Stimulated activated CD4-positive, alpha-beta T cell treated with anti-CD3 and anti-CD28 coated beads, Interleukin-1b, Interleukin-23, amount 100 ng/mL, for 48 hours (primary cell): ENCODE measurements at places on chromosomes 1 and 21.

- no peak for DNase-seq
These were observed 567.3 kb upstream of the CXADR start for GRCh38 chr21:16945580-16945979.

GRCh38 chr1:152112101-152112884 is 3.0 kb downstream of the TCHH start:
- DNase-seq: no peak

DNA sequence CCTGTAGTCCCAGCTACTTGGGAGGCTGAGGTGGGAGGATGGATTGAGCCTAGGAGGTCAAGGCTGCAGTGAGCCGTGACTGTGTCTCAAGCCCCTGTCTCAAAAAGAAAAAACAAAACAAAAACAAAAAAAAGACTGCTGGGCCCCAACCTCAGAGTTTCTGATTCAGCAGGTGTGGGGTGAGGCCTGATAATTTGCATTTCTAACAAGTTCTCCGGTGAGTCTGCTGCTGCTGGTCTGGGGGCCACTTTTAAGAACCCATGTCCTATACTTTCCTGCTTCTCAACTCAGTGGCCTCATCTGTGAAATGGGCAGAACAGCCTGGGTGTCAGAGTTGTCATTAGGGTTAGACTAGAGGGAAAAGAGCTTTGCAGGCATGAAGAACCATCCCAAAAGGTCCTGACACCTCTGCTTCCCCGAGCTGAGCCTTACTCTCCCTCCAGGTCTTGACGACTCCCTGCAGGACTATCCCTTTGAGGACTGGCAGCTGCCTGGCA is 2.8 kb downstream of the CNKSR1 start:
- no peak for DNase-seq

DNA sequence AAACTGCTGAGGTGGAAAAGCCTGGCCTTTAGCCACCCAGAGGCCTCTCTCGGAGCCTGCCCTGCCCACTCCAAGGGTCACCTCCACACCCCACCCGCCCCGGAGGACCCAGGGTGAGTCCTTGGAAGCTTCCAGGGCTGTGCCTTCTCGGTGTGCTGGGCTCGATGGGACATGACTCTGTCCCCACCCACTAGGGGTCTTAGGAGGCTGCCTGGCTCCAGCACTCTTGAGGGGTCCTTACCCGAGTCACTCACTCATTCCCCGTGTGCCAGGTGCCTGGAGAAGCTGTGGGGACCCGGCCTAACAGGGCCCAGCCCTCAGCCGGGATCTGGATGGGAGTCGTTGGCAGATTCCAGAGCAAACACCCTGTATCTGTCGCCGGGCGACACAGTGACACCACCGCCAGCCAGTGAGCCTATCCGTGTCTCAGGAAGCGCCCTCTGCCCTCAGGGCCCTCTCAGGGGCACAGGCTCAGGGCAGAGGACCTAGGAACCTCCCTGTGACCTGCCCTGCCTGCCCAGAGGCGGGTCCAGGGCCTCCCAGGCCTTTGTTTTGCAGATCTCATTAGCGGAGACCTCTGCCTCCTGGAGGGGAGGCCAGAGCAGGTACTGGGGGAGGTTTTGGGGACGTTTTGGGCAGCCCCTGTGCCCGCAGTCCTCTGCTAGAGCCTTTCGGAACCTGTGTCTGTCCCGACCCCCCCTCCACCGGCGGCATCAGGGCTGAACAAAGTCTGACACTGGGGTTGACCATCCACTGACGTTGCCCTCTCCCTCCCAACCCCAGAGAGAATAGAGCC is 3.1 kb upstream of the PRKCZ start:
- DNase-seq: no peak

GRCh38 chr1:87872189-87872588 is 543.5 kb downstream of the LMO4 start:
- DNase-seq: no peak

DNA sequence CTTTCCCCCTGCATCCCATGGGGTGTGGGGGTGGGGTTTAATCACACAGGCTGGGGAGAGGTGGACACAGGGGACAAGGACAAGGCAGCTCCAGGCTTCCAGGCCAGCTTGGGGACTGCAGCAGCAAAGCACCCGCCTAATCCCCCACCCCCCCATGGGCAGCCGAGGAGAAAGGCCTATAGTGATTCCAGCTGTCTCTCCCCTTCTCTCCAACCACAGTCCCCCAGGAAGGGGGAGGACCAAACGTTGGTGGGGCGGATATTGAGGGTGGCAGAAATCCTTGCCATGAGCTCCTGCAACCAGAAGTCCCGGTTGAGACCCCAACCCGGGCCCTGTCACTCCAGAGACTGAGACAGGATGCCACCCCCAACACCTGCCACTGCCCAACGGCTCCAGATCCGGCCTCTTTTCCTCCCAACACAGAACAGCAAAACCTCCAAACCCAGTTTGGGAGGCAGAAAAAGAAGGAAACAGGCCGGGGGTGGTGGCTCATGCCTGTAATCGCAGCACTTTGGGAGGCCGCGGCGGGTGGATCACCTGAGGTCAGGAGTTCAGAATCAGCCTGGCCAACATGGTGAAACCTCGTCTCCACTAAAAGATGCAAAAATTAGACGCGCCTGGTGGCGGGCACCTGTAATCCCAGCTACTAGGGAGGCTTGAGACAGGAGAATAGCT is 1.7 kb downstream of the EPHA2 start:
- DNase-seq: no peak

DNA sequence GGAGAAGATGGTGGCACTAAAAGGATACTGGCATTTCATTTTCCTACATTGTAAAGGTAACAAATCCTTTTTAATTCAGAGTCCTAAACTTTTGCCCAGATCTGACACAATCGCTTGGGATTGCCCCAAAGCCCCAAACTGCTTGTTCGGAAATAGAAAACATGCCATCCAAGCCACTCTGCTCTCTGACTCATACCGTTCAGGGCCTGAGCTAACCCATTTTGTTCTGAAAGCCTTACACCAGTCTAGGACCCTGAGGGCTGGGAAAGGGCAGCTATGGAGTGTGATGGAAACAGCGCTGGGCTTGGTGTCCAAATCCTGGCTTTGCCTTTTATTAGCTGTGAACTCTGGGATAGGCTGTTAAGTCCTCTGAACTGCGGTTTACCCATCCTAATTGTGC is 159.4 kb upstream of the UBE2U start:
- DNase-seq: no peak

GRCh38 chr1:156768610-156769295 is 1.4 kb downstream of the PRCC start:
- no peak for DNase-seq

GRCh38 chr21:43311301-43311817 is 115.6 kb downstream of the SIK1 start:
- no peak for DNase-seq

DNA sequence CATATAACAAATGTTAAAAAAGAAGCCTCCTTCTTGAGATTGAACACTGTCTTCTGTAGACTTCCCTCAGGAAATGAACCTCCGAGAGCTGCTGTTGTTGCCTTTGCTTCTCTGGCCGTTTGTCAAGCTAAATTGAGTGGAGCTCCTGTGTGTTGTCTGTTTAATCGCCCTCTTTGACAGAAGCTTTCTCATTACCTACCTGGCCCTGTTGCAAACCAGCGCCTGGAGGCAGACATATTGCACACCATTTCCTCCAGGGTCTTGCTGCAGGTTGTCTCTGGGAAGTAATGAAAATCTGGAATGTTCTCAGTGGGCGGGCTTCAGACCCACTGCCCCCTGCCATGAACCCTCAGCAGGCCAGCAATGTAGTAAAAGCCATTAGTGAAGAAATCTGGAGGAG is 83.3 kb downstream of the GABPA start:
- DNase-seq: no peak

DNA sequence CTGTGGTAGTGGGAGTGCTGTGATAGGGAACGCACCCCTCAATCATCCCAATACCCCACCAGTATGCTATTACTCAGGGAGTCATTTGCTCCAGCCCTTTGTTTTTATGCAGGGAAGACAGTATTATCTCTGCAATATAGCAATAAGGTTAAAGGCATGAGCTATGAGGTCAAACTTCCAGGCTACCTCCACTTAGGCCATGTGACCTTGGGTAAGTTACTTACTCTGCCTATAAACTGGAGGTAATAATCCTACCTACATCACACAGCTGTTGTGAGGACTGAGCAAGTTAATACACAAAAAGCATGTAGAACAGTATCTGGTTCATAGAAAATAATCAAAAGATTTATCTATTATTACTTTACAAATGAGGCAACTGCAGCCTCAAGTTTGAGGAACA is 30.1 kb downstream of the MEF2D start:
- DNase-seq: no peak

GRCh38 chr1:92085727-92086126 is 5.6 kb downstream of the BTBD8 start:
- no peak for DNase-seq

DNA sequence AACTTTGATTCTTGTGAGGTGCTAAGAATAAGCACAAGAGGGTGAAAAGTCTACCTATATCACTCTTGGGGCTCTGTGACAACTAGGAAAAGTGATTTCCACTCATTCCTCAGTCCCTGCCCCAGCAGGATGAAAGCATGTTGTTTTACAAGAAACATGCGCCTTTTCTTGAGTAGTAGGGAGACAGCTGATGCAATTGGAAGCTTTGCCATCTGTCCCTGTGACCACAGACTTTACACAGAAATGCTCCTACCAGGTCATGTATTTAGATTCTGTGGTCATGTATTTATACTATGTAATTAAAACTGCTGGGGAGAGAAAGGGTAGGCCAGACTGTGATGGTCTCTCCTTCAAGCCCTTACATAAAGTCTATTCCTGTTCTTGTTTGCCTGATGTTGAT is 445.5 kb downstream of the PTPRC start:
- DNase-seq: no peak

DNA sequence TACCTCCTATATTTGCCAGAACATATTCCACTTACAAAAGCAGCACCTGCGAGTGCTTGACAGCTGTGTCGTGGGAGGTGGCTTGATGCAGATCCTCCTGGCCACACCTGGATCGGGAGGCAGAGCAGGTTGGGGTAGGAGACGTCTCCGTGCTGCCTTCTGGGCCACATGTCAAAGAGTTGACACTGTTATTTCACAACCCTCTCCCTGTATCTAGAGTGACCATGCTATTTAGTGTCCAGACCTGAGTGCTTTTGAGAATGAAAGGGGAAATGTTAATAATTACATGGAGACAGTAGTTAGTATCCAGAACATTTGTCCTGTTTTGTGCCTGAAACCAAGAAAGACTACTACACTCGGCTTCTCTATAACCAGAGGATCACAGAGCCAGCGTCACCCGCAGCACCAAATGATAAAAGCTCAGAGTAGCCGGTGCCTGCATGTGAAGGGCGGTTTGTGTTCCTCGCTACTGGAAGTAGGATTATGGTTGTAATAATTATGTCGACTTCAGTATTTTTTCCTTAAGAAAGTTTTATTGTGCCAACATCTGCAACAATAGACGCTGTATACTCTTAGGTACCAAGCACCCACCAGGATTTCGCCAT is 77.1 kb downstream of the GALNT2 start:
- no peak for DNase-seq

DNA sequence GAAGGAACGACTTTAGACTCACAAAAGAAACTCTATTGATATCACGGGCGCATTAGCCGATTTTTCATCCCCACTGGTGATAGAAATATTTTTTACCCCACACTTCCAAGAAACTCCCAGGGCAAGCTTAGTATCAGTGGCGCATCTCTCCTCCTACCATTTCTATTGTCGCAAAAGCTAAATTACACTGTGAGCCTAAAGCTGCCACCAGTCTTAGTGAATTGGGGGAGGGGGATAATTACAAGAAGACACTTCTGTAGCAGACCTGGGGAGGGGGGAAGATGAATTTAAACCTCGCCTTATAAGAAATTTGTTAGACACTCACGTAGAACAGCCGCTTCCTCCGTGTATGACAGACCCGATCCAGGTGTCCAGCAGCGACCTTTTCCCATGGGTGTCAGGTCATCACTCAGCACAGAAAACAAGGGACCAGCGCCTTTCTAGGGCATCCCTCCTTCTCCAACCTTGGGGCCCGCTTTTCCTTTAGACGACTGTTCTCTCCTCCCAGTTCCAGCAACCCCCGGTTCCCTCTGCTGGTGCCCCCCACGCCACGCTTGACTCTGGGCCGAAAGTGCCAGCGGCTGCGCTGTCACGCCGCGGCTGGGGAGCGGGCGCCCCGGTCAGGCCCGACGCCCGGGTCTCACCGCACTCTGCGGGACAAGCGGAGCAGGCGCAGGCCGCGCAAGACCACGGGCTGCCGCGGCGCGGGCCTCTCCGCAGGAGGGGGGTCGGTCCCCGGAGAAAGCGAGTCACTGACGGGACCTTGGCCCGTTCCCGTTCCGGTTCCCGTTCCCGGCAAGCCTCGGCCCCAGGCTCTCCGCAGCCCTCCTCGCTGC is 821 bp downstream of the PHC2 start:
- DNase-seq: no peak

DNA sequence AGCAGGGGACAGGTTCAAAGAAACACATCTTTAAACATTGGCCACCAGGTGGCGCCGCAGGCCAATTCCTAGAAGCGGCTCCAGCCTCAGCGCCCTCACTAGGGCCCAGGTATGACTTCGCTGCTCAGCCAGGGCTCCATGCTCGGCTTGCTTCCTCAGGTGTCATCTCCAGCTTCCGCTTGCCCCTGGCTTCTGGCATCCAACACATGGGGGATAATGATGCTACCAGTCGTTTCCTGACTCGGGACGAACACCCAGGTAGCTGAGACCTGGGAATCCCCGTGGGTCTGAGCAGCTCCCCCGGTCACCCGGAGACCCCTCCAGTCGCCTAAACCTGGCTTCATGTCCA is 8.5 kb upstream of the MEX3A start:
- DNase-seq: peak; percentile 89

GRCh38 chr1:58574816-58575215 is 2.2 kb downstream of the TACSTD2 start:
- DNase-seq: no peak

DNA sequence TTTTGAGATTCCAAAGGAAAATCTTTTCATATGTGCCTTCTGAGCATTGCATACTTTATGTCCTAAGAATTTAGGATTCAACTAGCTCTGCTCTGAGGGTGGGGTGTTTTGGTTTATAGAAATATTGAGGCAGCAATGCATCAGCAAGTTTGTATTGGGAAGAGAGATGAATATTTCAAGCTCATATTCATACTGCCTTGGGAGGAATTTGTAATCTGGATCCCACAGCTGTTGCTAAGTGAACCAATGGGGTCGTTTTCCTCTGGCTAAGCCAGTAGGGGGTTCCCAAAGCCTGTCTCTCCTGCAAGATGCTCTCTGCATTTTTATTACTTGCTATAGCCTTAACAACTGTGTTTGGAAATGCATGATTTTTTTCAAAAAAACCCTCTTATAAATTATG is 130.6 kb downstream of the SNX7 start:
- DNase-seq: no peak

DNA sequence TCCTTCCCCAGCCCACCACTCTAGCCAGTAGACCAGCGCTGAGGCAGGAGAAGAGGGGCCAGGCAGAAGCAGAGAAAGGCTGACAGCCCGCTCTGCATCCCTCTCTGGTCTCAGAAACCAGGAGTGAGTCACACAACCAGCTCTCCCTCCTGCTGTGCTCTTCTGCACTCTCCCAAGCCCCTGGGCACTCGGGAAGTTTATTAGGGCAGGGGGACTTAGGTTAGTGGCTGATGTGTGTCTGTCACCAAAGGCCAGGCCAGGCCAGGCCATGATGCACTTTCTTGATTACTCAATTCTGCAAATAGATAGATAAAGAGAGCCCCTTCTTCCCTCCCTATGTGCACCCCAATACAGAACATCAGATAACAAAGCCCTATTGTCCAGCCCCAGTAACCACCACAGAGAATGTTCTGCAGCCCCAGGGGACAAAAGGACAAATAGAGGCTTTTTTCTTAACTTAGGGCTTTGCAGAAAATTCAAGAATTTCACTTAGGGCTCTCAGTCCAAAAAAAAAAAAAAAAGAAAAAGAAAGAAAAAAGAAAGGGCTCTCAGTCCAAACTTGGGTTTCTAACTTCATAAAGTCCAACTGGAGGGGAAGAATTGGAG is 52.9 kb upstream of the CNTN2 start:
- DNase-seq: no peak
